ENCODE measurements at places on chromosomes 1 and 21.

DNA sequence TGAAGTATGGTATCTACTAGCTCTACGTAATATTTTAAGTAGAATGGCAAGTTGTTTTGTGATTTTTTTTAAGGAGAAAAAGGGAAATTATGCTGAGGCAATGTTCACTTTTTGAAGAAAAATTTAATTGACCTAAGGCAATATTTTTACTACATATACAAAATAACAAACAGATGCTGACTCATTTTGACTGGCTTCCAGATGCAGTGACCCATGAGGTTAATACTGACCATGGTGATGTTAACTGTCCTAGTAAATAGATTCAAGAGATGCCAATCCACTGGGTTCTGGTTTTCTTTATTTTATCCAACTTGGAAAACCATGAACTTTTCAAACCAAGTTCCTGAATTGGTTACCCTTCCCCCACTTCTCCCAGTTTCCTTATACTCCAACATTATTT lies 154.9 kb downstream of the CRB1 start:
- no peak for DNase-seq

GRCh38 chr1:240946926-240947325 lies 335.0 kb upstream of the GREM2 start:
- no peak for DNase-seq

GRCh38 chr1:174923820-174924219 lies 75.9 kb upstream of the CACYBP start:
- DNase-seq, result no peak

DNA sequence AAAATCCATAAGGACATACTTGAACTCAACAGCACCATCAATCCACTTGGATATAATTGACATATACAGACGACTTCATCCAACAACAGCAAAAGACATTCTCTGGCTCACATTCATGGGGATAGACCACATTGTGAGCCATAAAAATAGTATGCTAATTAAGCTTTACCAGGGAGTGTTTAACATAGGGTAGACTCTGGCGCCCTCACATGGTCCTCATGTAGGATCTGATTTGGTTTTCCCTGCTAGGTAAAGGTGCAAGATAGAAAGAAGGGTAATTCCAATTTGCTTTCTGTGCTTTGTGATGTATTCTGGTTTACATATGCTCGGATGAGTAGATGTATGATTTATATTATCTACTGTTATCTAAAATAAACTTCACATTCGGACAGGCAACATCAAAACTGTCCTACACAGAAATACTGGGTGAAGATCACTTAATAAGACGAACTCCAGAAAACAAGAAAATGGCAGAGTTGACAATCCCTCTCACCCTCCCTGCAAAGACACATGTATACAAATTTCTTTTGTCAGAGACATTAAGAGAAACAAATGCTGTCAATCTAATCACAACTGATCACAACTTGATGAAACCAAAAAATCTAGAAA lies 27.7 kb downstream of the CR1L start:
- DNase-seq, result no peak

- no peak for DNase-seq
Measured at GRCh38 chr1:246208105-246208504, 299.0 kb downstream of the SMYD3 start.

DNA sequence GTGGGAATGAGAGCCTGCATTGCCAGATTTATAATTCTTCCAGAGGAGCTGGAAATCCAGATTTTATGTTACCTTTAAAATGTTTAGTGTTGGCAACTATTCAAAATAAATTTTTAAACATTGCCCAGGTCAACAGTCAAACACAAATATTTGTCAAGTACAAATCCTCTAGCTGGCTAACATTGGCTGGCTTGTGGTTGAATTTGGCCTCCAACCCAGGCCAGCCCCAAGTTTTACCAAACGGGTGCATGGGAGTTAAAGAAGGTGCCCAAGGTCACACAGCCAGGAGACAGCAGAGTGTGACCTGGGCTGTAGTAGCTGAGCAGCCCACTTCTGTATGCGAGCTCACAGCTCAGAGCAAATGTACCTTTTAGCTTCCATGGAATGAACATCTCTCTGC lies 240.6 kb downstream of the DSCAM start:
- no peak for DNase-seq

DNA sequence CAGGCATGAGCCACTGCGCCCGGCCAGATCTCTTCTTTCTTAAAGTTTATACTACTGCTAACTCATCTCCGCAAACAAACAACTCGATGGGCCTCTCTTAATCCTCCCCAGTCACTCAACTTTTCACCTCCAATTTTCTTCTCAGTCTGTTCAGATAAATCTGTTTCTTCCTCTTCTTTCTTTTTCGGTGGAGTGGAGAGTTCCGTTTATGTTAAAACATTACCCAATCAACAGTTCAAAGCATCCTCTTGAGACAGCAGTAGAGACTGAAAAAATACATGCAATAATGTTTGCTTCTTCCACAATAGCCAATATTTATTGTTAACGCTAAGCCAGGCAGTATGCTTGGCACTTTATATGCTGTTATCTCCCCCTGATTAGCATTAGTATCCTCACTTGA lies 1.4 kb upstream of the ANKRD13C start:
- no peak for DNase-seq

GRCh38 chr1:184287001-184287400 lies 99.8 kb upstream of the C1orf21 start:
- DNase-seq, result no peak

- peak; percentile 66 for DNase-seq
Measured at GRCh38 chr1:41891199-41891896, 27.4 kb downstream of the HIVEP3 start.

GRCh38 chr1:226314055-226314454 lies 5.1 kb upstream of the LIN9 start:
- no peak for DNase-seq

GRCh38 chr1:92601044-92601443 lies 114.3 kb upstream of the GFI1 start:
- DNase-seq, result no peak

DNA sequence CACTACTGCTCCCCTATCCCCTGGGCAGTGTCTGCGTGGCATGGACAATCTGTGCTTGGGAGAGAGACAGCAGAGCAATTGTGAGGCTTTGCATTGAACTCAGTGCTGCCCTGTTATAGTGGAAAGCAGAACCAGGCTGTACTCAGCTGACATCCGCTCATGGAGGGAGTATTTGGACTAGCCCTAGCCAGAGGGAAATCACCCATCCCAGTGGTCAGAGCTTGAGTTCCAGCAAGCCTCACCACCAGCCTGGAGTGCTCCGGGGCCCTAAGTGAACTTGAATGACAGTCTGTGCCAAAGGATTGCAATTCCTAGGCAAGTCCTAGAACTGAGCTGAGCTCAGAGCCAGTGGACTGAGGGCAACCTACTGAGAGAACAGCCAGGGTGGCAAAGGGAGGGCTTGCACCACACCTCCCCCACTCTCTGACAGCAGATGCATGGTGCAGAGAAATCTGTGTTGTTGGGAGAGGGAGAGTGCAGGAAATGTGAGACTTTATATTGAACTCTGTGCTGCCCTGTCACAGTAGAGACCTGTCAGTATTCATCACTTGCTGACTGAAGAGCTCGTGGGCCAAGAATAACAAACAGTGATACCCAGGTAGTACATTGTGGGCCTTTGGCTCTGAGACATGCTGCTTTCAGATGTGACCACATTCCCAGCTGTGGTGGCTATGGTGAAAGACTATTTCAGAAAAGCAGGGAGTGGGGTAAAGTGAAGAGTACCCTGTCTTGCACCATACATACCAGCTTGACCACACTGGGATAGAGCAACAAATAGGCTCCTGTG lies 107.7 kb upstream of the SLC5A9 start:
- DNase-seq, result no peak

DNA sequence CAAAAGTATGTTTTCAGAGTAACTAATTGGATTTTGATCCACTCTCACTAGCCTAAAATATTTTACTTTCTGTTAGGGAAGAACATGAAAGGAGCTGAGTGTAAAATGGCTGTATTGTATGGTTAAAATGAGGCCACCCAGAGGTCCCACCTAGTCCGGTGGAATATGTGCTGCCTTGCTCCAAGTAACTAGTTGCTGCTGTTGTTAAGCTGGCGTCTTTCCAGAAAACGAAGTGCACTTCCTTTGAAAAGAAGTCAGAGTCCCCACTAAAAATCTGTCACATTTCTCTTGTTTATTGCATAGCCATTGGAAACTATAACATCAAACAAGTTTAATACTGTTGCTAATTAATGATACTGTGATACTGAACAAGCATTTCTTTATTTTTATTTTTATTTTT lies 3.2 kb downstream of the SLC25A33 start:
- no peak for DNase-seq

DNA sequence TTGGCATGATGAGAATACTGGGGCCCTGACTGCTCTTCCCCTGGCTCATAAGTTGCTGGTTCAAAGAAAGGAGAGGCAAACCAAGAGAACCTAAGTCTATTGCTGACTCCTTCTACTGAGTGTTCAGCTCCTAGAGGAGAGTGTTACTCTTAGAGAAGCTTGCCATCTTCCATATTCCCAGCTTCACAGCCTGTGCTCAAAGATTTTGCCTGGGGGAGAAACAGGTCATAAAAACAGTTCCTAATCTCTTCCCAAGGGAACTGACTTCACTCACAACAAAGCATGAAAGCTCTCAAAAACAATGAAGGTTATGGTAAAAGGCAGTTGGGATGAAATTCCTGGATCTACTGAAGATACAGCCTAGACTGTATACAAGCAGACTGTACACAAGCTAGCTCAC lies 37.1 kb downstream of the LRRC40 start:
- no peak for DNase-seq

GRCh38 chr1:47598357-47598756 lies 160.5 kb downstream of the FOXD2 start:
- DNase-seq, result no peak

GRCh38 chr1:43548285-43549271 lies 17.9 kb downstream of the PTPRF start:
- no peak for DNase-seq

DNA sequence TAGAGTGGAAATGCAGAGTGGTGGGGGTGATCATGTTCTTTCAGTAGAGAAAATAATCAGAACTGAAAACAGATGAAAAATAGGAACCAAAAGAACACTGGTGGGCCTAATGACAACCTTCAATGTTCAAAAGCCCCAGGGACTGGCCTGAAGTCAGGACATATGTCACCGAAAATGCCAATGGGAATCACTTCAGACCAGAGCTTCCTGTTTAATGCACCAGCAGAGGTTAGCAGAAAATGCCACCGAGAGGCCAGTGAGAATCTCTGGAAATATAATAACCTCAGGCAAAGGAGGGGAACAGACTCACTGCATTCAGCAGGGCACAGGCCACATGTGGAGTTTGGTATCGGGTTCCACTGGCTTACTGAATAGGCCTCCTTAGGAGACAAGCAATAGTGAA lies 15.9 kb upstream of the CD58 start:
- DNase-seq, result no peak

DNA sequence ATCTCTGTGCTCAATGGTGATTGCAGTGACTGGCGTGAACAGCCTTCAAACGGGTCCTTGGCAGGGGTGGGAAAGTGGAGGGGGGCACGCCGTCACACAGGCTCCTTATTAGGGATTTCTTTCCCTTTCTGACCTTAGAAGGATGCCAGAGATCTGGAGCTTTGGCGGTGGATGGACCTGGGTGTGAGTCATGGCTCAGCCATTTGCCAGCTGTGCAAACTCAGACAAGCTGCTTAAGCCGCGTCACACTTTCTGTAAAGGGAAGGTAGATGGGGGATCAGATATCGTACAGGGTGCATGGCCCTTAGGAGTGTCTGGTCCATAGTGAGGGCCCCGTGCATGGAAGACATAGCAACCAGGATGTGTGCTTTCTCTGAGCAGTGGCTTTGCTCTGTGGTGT lies 48.3 kb upstream of the C1orf174 start:
- no peak for DNase-seq

DNA sequence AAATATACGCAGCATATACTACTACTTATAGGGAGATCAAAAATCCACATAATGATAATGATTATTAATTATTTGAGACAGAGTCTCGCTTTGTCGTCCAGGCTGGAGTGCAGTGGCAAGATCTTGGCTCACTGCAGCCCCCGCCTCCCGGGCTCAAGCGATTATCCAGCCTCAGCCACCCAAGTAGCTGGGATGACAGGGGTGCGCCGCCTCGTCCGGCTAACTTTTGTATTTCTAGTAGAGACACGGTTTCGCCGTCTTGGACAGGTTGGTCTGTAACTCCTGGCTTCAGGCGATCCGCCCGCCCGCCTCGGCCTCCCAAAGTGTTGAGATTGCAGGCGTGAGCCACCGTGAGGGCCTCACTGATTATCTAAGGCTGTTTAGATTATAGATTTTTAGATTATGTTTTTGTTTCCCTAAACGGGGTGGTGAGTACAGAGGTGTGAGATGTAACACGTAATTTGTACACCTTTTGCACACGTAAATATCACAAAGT lies 548 bp upstream of the SLC25A33 start:
- no peak for DNase-seq

- peak; percentile 100 for DNase-seq
Measured at GRCh38 chr1:110963691-110964454, at the start of gene LRIF1. LRIF1 (minus strand) TSS chr1:110963922; CDS start chr1:110963688, 234 bp downstream.

GRCh38 chr1:37177230-37177864 lies 143.0 kb upstream of the GRIK3 start:
- no peak for DNase-seq

- no peak for DNase-seq
Measured at GRCh38 chr1:201460814-201461644, 8.0 kb downstream of the PHLDA3 start.

DNA sequence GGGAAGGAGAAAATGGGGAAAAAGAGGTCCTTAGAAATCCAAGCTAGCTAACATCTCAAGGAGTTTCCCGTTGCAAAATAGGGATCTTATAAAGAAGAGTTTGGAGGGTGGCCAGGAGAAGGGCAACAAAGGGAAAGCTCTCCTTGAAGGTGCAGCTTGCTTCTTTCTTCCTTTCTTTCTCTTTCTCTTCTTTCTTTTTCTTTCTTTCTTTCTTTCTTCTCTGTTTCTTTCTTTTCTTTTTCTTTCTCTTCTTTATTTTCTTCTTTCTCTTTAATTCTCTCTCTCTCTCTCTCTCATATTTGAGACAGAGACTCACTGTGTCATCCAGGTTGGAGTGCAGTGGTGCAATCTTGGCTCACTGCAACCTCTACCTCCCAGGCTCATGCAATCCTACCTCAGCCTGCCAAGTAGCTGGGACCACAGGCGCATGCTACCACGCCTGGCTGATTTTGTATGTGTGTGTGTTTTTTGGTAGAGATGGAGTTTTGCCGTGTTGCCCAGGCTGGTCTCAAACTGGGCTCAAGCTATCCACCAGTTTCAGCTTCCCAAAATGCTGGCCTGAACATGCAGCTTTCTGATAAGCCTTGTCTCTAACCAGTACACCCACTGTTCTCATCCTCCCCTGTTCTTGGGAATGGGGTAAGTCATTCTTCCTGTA lies 44.4 kb downstream of the RNF11 start:
- no peak for DNase-seq

DNA sequence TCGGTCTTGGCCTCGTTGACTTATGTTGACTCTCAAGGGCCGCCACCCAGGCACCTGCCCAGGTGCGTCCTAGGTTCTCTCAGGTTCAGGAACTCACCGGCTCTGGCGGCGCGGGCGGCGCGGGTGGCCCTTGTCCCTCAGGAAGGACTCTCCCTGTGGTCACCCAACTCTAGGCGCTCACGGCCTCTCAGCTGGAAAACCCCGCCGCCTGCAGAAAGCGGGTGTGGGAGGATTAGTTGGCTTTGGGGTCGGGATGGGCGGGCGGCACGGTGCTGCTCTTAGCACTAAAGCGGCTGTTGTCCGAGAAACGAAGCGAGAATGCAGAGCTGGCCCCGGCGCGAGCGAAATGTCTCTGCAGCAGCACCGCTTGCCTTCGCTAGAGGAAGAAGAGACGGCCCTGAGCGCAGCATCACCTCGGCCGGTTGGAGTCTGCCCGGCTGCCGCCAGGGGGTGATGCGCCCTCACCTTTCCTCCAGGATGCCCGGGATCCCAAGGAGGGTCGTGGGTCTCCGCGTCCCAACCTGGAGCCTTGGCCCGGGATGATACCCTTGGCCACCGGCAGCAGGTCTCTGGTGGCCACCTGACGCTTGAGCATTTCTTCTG lies 8.1 kb upstream of the TADA1 start:
- peak; percentile 36 for DNase-seq

Data from naive B cell (primary cell).